Stimulated activated CD4-positive, alpha-beta T cell treated with anti-CD3 and anti-CD28 coated beads, Interleukin-12 subunit alpha, Interleukin-12 subunit beta, amount 100 ng/mL, for 48 hours (primary cell): ENCODE measurements at places on chromosomes 16 and 17.

DNA sequence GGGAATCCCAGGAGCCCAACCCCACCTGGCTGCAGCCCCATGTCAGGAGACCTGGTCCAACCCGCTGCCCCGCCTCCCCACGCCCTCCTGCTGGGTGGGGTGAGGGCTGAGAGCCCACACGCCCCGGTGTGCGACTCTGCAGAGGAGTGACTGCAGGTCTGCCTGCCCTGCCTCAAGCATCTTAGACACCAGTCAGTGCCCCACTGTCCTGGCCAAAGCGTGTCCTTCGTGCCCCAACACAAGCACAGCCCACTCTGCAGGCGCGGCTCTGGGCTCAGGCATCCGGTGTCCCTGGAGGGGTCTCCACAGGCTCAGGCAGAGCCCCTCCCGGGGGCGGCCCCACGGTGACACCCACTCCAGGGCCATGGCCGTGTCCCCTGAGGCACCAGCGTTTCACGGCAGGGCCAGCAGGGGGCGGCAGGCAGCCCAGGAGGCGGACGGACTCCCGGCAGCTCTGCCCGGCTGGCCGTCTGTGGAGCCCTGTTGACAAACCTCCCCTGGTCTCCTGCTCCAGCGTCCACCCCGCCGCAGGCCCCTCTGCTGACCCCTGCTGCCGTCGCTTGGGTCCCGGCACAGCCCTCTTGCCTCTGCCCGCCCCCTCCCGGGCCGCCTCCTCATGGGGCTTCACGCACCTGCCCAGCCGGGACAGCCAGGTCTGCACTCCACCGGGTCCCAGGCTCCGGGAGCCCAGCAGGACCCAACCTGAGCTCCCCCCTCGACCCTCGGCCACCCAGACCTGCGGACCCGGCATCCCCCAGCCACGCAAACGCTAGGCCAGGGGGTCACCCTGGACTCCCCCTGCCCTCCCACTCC, 8.6 kb upstream of the UBE2I start:
- DNase-seq = peak; percentile 69

DNA sequence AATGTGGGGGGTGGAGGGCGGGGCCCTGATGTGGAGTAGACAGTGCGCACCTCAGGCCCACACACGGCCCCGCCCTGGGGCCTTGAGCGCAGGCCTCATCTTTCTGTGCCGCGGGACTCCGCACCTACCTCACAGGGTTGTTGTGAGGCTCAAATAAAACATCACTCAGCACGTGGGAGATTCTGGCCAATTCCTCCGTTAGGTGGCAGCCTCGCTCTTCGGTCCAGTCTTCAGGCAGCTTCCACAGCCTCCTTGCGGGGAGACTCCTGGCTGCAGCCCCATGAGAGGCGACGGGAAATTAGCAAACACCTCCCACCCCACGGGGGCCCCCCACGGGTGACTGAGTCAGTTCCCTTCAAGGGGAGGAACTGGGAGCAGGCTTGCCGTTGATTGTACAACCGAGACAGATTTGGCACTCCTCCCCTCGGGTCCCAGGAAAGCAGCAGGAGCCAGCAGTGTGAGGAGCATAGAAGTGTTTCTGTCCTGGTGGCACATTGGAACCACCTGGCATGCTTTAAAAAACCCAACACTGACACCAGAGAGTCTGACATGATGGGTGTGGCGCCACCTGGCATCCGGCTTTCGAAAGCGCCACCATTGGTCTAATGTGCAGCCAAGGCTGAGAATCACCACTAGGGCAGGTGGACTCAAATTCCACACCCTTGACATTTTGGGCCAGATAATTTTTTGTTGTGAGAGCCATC, 7.6 kb downstream of the MRM1 start:
- no peak for DNase-seq

GRCh38 chr16:75204410-75204758, 2.6 kb downstream of the CTRB2 start:
- no peak for DNase-seq

- DNase-seq = no peak
Measured at GRCh38 chr16:31472709-31473203, 804 bp downstream of the TGFB1I1 start.

- peak; percentile 10 for DNase-seq
Measured at GRCh38 chr16:56041556-56042140, 149.6 kb upstream of the GNAO1 start.

DNA sequence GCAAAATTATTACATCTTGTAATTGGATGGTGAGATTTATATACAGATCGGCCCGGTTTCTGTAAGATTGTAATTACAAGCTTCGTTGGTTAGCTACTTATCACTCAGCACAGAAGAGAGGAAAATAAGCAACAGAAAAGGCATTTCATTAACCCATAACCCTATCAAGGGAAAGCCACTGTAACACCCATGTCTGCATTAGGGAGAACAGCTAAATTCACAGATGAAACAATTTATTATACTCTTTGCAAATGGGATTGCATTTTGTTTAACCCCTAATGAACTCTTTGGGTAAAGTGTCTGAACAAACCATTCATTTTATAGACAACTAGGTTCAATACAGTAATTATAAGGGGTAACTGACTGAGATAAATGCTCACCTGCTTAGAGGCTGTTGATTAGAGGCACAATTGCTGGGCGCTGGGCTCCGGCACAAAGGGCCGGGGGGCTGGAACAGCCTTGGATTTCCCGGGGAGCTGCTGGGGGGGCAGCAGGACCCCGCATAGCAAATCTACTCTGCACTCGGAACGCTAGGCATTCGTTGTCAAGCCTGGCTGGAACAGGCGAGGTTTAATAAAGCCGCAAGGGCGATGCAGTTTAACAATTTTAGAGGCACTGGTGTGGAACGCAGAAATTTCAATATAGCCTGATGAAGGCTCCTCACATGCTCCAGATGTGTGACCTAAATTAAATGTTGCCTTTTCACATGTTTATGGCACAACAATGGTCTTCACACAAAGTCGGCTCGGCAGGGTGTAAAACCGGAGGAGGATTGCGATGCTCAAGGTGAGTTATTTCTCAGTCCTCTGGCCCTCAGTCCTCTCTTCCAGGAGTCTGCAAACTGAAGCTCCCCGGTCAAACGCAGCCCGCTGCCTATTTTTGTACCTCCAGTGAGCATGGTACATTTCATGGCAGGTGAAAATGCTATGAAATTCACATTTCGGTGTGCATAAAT, 134.0 kb upstream of the IRX6 start:
- DNase-seq = no peak

- DNase-seq = no peak
Measured at GRCh38 chr17:81923302-81924260, 4.0 kb downstream of the MAFG start.
